ENCODE measurements at places on chromosomes 12 and 14.

DNA sequence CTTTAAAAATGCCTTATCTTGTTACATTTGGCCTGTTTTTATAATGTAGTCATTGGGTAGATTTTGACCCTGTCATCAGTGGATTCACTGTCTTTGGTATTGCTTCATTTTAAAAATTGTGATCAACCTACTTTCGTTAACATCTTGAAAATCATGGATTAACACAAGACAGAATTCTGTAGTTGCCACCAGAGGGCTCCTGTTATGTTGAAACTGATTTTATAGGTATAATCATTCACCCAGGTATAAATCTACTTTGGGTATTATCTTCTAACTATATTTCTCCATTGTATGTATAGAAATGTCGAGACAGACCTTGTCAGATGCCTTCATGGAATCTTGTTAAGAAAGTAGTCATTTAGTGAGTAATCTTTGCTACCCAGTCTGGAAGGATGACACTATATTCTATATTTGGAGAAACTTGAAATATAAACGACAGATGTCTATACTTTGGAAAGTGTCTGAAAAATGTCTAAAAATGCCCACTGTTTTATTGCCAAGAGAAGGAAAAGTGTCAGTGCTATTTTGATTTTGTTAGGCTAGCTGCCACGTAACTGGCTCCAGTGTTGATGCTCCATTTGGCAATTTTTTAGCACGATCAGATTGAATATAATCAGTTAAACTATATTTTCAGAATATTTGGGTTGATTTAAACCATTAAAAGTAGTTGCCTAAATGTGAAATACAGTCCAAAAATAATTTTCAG lies 129.4 kb downstream of the PELI2 start:
- no peak for DNase-seq

DNA sequence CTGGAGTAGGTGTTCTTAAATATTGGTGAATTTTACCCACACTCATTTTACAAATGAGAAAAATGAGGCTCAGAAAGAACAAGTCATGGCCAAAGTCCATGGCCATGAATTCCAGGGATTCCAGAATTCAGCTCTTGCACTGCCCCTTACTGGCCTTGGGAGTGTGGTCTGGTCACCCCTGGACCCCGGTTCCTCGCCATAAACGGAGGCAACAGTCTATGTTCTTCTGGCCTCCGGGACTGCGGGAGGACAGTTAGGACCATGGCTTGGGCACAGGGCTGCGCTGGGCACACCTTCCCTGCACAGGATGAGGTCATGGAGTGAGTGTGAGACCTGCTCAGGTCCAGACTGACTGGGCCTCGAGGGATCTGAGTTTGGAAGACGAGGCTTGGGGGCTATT lies 6.9 kb downstream of the CCDC197 start:
- DNase-seq: no peak

GRCh38 chr14:53368066-53368465 lies 214.9 kb upstream of the DDHD1 start:
- DNase-seq: no peak

- DNase-seq: peak; percentile 16
These were observed 21.1 kb downstream of the GSC start for GRCh38 chr14:94748667-94749347.

- no peak for DNase-seq
These were observed 224.7 kb upstream of the EGLN3 start for GRCh38 chr14:34175574-34175973.

DNA sequence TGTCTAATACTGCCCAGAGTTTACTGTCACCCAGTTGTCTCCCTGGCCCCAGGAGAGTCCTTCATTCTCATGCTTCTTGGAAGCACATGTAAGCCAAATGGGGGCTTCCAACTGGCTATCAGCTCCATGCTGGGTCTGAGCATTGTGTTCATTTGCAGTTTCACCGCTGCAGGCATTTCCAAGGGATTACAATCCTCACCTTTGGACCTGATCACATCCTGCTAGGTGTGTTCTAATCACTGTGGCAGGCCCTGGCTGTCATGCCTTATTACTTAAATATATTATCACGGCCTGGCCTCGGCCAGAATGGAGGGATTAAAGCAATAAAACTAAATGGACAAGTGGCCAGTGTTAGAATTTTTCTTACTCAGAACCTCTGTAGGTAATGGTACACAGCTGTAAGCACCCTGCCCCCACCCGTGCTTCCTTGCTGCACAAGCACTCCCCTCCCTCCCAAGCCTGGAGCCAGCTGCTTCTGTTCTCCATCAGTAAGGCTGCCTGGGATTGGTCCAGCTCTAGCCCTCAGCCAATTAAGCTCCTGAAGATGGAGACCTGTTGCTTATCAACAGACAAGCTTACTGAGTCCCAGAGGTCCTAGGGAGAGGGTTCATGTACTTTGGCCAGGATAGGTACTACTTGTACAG lies 175.9 kb upstream of the RBM19 start:
- DNase-seq: no peak

GRCh38 chr14:38710881-38711280 lies 392.2 kb downstream of the SEC23A start:
- DNase-seq: no peak

GRCh38 chr12:132966676-132967415 lies 10.7 kb upstream of the ZNF605 start:
- no peak for DNase-seq

GRCh38 chr12:82327861-82328260 lies 30.3 kb downstream of the CCDC59 start:
- no peak for DNase-seq

DNA sequence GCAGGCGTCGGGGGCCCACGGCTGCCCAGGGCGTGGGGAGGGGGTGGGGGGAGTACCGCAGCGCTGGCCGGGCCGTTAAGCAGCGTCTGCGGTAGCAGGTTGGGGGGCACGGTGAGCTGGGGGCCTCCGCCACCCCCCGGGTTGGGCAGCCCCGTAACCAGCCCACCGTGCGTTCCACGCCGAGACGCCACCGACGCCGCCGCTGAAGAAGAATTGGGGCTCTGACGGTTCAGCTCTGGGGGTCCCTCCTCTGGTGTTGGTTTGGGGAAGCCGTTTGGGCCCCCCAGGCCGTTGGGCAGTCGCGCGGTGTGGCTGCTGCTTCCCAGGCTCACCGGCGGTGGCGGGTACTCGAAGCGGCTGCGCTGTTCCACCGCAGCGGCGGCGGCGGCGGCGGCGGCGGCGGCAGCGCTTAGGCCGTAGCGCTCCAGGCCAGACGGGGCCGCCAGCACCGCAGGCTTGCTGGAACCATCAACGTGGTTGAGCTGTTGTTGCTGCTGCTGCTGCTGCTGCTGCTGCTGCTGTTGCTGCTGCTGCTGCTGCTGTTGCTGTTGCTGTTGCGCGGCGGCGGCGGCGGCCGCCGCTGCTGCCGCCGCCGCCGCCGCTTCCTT lies 1.5 kb downstream of the IRF2BPL start:
- DNase-seq: peak; percentile 57
